ENCODE measurements at places on chromosomes 12 and 14. TPM values are rescaled to one million over a fixed set of nuclear protein-coding genes. Genes with fewer than 3 reads are reported as not detected.

Gene VSX2
- not detected for total RNA-seq

Gene C12orf54
- not detected for total RNA-seq

Gene METAP2
- 113 TPM for total RNA-seq

Gene NEUROD4
- total RNA-seq: not detected

Gene SUSD6
- total RNA-seq: 46.6 TPM
